ENCODE measurements at places on chromosomes 7 and 10.

- no peak for DNase-seq
These were observed 65.3 kb downstream of the TET1 start for GRCh38 chr10:68625316-68625921.

DNA sequence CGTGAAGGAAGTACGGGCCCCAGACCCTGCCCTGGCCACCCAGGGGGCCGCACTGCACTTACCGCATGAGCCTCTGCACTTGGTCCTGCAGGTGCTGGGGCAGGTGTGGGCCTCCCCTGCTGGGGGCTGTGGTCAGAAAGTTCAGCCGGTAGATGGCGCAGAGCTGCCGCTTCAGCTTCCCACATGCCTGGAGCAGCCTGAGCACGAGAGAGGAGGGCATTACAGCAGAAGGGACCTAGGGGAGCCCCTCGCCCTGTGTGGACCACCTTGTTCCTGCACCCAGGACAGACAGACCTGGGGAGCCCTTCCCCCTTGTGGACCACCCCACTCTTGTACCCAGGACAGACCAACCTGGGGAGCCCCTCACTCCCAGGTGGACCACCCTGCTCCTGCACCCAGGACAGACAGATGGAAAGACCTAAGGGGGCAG is 8.7 kb upstream of the PYROXD2 start:
- no peak for DNase-seq

- no peak for DNase-seq
These were observed at the start of gene OPN4 for GRCh38 chr10:86654411-86655172. OPN4 (plus strand) TSS chr10:86654547; CDS start chr10:86654784, 237 bp downstream.

- no peak for DNase-seq
These were observed 10.9 kb upstream of the ZFAND2A start for GRCh38 chr7:1170741-1171501.

DNA sequence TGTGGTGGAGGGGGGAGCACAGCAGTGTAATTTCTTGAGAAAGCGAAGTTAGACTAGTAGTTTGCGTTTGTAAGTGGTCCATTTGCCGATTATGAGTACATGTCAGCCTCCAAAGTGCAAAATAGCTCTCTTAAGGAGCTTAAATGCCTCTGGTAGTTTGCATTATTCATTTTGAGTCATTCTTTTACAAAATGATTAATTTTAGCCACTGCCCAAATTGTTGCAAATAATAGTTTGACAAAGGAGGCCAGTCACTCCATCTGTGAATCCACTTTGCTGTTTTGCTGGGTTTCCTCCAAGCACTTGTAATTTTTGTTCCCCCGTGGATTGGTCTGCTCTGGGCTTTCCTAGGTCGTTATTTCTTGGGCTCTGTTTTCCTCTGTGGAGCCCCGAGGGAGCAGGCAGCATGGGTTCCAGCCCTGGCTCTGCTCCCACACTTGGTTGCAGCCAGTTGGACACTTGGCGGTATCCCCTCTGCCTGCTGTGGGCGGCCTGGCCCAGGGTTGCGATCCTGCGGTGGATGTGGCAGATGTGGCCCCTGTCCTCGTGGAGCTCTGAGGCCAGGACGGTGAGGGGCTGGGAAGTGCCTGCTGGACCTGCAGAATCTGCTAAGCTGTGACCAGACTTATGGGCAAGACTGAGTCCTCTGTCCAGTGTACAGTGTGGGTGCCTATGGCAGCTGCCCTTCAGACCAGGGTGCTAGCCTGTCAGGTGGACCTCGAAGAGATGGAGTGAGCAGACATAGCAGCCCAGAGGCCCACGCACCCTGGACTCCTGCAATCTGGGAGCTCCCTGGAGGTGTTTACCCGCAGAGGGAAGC is 129.1 kb upstream of the BTBD16 start:
- DNase-seq, result no peak

DNA sequence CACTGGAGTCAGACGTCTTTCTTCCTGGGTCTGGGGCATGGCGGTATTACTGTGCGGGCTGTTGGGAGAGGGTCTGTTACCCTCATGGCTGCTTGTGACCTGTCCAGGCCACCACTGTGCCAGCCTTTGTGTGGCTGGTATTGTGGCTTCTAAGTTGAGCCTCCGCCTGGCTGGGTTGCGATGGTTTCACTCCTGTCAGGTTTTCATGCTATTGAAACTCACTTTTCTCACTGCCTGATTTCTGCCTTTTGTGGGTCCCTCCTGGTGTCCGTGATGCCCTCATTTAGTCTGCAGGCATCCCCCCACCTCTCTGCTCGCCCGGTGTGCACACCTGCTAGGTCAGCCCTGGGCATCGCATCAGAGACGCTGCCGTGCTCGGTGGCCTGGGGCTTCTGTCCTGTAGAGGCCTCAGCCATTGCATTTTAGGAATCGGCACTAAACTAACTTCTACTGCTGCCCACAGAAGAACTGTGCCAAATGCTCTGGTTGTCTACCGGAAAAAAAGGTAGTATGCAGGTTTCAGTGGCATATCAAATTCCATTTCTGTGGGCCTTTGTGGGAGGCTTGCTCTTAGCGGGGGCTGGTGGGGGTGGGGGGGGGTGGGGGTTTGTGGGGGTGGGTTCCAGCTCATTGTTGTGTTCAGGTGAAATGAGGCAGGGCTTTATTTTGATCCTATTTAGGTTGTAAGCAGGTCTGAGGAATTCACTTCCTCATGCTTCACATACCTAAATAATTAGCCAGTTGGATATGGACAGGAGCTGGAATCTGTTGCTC is 64.3 kb downstream of the MGMT start:
- DNase-seq, result peak; percentile 43

- DNase-seq, result no peak
These were observed 4.2 kb downstream of the VSTM2A start for GRCh38 chr7:54546081-54546985.

DNA sequence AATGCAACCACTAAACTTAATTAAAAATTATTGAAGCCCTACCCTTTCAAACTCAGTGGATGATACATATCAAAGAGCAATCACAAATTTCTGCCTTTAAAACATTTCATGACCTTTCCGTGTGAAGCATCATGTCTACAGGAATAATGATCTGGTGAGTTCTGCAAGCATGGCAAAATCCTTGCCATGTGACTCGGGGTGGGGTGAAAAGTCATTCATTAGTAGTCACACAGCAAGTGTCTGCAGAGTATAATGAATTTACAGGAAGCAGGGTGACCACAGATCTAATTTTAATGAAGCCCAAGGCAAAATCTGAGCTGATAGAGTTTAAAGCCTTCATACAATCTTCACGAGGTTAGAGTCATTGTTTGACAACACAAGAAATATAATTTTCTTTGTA is 351.9 kb downstream of the THSD7A start:
- DNase-seq, result no peak

DNA sequence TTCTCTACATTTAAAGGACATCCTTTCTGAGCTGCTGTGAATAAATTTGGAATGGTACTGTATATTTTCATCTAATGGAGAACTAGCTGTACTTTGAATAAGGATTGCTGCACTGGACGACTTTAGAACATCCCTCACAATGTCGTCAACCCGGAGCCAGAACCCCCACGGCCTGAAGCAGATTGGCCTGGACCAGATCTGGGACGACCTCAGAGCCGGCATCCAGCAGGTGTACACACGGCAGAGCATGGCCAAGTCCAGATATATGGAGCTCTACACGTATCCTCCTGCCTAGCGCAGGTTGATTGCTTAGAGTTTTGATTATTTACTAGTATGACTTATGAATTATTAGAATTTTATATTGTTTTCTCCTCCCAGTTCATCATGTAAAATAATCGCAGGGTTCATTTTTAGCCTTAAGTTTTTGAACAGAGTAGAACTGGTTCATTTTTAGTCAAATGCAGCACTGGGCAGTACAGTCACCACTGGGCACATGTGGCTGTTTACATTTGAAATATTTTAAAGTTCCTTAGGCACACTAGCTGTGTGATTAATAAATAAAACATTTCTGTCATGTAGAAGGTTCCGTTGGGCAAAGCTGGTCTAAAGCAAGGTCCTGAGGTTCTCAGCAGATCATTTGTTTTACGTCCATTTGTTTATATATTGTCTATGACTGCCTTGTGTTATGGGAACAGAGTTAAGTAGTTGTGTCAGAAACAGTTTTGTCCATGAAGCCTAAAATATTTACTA is 31.5 kb downstream of the CUL1 start:
- no peak for DNase-seq

DNA sequence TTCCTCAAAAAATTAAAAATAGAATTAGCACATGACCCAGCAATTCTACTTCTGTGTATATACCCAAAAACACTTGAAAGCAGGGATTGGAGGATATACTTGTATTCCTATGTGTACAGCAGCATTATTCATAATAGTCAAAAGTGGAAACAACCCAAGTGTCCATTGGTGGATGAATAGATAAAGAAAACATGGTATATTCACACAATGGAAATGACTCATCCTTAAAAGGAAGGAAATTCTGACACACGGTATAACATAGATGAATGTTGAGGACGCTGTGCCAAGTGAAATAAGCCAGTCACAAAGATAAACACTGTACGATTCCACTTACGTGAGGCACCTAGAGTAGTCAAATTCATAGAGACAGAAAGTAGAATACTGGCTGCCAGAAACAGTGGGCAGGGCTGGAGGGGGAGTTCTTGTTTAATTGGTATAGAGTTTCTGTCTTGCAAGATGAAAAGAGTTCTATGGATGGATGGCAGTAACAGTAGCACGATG is 26.6 kb upstream of the KAT6B start:
- no peak for DNase-seq

GRCh38 chr10:92573798-92574547 is at the start of gene IDE:
IDE (minus strand) TSS chr10:92574093; CDS start chr10:92574019, 74 bp downstream.
- peak; percentile 86 for DNase-seq

- no peak for DNase-seq
These were observed 150.6 kb downstream of the CACNB2 start for GRCh38 chr10:18290651-18291313.

DNA sequence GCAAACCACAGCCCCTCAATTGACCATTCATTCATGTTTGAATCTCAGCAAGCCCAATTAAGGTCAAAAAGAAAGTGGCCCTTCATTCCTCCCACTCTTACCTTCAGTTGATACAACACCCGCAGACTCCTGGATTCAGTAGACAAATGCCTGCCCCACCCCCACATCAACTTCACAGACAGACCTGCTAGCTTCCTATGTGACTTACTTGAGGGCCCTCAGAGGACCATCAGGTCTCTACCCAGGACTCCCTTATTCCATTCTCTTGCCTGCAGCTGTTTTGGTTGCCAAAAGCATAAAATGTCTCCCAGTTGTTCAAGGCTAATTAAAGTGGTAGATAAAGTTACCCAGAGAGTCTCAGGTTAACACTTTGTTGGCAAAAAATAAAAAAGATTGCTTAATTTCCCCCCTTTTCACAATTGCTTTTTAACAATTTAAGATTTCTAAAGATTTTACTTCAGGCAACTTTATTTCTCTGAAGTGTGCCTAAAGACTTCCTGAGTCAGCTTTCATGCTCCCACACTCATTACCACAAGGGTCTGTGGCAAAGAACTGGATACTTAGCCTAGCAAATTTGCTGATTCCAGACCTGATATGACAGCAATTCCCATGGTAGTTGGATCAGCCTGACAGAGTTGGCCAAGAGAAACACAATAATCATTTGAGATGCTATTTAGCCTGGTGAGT is 3.3 kb upstream of the MTERF1 start:
- no peak for DNase-seq

- no peak for DNase-seq
These were observed 100.5 kb upstream of the PPIF start for GRCh38 chr10:79246606-79247275.

DNA sequence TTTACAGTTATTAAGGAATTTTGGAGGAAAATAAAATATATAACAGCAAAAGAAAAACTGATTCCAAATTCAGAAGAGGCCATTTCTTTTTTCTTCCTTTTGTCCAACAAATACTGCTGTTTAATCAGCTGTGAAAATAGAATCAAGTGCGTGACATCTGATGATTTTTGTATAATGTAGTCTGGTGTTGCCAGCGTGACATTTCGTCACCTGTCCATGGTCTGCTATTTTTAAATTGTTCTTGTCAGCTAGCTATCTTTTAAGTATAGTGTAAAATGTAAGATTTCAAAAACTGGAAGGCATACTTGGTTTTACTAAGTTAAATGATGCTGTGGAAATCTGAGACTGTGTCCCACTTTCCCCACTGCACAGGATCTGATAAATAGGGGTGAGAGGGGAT is 105.9 kb downstream of the CPEB3 start:
- no peak for DNase-seq

DNA sequence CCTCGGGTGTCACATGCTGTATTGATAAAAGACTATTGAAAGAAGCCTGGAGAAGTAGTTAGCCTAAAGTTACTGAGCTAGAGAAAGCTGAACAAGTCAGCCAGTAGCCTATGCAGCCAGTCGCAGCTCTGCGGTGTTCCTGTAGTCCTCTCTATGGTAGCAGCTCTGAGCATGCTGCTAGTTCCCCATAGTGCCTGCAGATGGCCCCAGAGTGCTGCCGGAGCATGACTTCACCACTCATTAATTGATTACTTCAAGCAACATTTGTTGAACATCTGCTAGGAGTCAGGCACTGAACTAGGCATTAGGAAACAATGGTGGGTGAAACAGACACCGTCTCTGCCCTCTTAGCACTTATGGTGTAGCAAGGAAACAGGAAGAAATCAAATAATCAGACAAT is 422.7 kb downstream of the SORCS3 start:
- peak; percentile 19 for DNase-seq

DNA sequence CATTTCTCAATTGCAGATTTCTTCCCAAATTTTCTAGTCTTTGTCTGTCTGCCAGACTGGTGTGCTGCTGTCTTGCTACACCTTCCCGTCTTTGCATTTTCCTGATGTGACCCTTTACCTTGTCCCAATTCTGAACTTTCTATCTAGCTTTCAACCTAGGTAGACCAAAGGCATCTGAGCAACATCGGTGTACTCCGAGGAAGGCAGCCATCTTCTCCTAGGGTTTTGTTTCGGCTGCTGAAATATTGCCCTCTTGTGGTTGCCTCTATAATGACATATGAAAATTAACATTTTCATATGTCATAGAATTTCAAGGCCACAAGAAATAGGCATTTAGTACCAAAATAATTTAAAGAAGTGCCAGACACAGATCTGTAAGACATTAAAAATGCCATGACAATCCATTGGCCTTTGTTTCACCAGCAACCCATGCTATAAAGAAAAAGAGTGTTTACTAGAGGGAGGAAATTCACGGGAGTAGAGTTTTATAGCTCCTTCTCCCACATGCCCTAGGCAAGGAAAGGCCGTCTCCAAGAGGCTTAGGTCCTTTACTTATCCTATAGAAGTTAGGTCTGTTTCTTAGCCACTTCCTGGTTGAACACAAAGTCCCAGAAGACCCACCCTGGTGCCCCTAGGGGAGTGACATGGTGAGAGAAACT is 23.4 kb downstream of the OR9A2 start:
- DNase-seq, result peak; percentile 42

- DNase-seq, result no peak
These were observed 135.8 kb upstream of the CXCL12 start for GRCh38 chr10:44520651-44521050.
